ENCODE measurements at places on chromosomes 6 and 20.

DNA sequence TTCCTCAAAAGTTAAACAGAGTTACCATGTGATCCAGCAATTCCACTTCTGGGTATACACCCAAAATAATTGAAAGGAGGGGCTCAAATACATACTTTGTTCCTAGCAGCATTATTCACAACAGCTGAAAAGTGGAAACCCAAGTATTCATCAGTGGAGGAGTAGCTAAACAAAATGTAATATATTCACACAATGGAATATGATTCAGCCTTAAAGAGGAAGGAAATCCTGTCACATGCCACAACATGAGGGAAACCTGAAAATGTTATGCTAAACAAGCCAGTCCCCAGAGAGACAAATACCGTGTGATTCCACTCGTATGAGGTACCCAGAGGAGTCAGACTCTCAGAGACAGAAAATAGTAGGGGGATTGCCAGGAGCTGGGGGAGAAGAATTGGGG lies 44.5 kb downstream of the PXDC1 start:
- no peak for DNase-seq

DNA sequence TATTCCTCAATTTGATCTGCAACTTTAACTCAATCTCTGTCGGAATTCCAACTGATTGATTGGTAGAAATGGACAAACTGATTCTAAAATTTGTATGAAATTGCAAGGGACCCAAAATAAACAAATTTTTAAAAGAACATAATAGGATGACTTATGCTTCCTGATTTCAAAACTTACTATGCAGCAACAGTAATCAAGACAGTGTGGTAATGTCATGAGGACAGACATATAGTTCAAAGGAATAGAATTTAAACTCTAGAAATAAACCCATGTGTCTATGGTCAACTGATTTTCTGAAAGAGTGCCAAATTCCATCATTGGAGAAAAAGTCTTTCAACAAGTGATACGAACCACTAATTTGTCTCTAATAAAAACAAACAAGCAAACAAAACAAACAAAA lies 1320.1 kb upstream of the GJE1 start:
- DNase-seq: no peak

- no peak for DNase-seq
These were observed 148.5 kb downstream of the LY86 start for GRCh38 chr6:6736791-6737654.

- no peak for DNase-seq
These were observed 132.7 kb upstream of the TMEM170B start for GRCh38 chr6:11404838-11405237.

DNA sequence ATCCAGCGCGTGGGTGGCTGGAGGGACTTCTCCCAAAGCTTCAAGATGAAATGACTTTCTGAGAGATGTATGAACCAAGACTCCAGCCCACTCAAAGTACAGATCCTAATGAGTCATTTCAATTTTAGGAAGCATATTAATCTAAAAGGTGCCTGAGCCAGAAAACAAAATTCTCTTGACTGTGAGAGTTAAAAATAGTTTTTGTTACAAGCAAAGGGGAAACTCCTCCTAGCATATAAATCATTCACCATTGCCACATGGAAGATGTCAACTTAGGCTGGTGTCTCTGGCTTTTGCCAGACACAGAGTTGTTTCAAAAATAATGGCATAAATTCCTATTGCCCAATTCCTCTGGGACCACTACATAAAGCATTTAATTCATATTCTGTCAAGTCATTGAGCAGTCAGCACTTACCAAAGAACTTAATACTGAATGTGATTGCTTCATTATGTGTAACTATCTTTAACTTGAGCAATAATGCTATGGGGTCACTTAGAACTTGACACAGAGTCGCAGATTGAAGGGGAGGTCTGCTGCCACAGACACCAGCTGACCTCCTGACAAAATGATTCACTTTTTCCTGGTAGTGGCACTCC lies 280.6 kb downstream of the SLC35F1 start:
- no peak for DNase-seq

DNA sequence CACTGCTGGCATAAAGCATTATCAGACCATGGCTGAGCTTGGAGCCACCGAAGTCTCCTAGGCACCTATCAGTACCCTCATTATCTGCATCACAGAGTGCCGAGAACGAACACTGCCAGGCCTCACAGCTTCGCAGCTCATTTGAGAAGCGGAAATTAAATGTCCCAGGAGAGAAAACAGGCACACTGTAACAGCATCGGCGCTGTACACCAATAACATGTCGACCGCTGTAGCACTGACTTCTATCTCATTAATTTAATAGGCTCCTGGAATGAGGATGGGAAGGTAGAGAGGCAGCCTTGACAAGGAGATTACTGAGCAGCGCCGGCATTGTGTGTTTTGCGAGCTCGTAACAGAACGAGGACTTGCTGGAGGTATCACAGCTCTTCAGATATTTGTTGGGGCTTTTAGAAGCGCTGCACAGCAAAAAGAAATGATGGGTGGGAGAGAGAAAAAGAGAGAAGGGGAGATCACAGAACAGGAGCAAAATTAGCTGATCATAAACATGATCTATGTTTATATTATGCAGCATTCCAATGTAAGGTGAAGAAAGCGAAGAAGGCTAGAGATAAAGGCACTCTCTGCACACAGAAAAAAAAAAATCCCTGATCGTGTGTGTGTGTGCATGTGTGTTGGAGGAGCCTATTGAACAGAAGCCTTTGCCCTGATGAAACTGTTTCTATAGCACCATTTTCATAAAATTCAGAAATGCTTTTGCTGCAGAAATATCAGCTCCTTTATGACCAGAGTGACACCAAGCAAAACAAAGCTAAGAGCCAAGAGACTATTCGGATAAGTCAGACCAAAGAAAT lies 29.2 kb downstream of the ID4 start:
- DNase-seq: peak; percentile 80

DNA sequence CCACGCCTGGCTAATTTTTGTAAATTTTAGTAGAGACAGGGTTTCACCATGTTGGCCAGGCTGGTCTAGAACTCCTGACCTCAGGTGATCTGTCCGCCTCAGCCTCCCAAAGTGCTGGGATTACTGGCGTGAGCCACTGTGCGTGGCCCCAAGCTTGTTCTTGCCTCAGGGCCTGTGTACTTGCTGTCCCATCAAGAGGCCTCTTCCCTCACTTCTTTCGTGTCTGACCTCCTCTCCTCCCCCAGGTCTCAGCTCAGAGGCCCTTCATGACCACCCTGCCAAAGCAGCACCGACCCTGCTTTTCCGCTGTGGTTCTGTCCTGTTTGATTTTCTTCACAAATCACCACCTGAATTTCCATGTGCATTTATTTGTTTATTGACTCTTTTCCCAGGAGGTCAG lies 10.5 kb upstream of the UBE2V1 start:
- no peak for DNase-seq

- peak; percentile 51 for DNase-seq
These were observed 81.7 kb downstream of the COL9A1 start for GRCh38 chr6:70221025-70221714.

DNA sequence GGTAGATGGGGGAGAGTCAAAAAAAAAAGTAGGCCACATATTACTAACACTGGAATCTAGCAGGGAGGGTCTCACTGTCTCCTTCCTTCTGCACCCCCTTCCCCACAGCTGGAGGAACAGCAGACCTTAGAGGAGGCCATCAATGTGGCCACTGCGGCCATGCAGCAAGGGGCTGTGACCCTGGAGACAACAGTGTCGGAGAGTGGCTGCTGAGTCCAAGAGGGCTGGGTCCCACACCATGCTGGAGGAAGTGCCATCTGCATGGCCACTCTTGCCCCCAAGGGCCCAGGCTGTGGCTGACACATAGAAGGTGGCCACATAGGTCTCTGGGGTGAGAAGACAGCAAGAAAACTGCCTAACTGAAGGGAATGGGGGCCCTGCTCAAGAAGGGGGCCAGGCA lies 2.6 kb upstream of the DEF6 start:
- no peak for DNase-seq

GRCh38 chr6:169023161-169023874 lies 230.3 kb downstream of the THBS2 start:
- no peak for DNase-seq

GRCh38 chr20:44549123-44549522 lies 27.3 kb upstream of the SERINC3 start:
- no peak for DNase-seq

DNA sequence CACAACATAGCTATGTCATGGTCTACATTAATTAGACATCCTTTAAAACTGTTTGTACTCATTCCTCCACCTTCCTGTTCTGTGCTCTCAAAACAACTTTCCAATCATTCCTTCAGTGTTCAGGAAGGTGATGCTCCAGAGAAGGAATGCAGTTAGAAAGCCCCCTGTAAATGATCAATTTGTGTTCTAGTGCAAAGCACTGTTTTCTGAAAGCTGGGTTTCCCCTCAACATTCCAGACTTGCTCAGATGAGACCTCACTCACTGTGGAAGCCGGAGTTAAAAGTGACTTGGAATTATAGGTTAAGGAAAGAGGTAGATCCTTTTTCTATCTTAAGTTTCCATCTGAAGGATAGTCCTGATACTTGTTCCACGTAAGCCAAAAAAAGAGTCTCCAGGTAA lies 95.9 kb downstream of the BMP2 start:
- DNase-seq: no peak

- no peak for DNase-seq
These were observed 247.0 kb downstream of the RIMS1 start for GRCh38 chr6:72133324-72133723.

- no peak for DNase-seq
These were observed 252.4 kb upstream of the IRAK1BP1 start for GRCh38 chr6:78614961-78615360.

DNA sequence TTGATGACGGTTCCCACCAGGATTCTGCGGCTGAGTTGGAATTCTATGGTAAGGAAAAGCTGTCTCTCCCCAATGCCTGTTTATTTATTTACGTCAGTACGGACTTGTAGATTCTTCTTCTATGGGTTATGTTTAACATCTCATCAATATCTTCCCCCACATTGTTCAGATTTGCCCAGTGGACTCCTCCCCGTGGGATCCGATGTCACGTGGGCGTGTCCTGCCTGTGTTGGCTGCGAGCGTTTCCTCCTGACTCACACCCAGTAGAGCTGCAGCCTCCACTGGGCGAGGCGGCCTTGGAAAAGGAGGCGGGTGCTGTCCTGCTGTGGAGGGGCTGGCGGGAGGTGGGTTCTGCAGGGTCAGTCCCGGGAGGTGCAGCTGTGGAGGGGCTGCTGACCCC lies 46.8 kb upstream of the SLCO4A1 start:
- DNase-seq: peak; percentile 3

GRCh38 chr6:139520321-139520768 lies 145.9 kb upstream of the CITED2 start:
- DNase-seq: no peak

GRCh38 chr6:14310960-14311359 lies 193.4 kb downstream of the CD83 start:
- DNase-seq: no peak

- DNase-seq: no peak
These were observed 24.8 kb upstream of the FOXQ1 start for GRCh38 chr6:1287103-1287591.

- no peak for DNase-seq
These were observed 705.3 kb upstream of the FLRT3 start for GRCh38 chr20:15042723-15043122.

DNA sequence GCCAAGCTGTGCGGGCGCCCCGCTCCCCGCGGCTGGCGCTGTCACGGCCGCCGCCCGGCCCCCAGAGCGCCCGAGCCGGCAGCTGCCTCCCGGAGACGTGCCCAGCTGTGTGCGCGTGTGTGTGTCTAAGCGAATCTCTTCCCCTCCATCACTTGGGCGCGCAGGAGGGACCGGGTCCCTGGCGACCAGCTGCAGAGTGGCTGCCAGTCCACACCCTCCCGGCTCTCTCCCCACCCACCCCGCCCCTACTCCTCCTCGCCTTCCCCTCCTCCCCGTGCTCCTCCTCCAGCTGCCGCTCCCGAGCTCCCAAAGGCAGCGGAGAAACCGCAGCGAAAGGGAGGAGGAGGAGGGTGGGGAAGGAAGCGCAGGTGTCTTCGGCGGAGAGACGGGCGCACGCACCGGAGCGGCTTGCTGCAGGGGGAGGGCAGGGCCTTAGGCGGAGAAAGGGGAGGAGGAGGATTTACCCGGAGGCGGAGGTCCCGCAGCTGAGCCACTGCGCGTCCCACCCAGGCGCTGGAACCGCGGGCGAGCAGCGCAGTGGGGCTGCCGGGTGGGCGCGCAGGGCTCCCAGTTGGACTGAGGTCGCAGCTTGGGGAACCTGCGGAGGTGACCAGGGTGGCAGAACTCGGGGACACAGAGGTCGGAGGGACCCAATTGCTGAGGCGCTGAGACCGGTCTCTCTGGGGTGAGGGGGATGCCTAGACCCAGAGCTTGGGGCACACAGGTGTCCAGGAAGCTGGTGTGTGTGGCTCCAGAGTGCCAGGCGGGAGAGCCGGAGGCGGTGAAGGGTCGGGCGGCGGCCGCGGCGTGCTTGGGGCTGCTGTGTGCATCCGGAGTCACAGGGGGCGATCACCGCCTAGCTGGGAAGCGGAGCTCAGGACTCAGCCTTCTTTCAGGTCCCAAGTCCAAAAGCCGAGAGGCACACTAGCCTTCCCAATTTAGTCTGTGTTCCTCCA lies at the start of gene HS3ST5:
Gene HS3ST5 (minus strand): TSS at position 198 of the 956 bp plus-strand sequence. CDS start 280,178 bp downstream, outside the sequence.
- DNase-seq: peak; percentile 64

- DNase-seq: peak; percentile 47
These were observed 179.8 kb downstream of the TASP1 start for GRCh38 chr20:13458860-13459451.

GRCh38 chr20:15191082-15191723 lies 853.8 kb upstream of the FLRT3 start:
- DNase-seq: no peak

- DNase-seq: no peak
These were observed 13.2 kb upstream of the TBC1D32 start for GRCh38 chr6:121347484-121347883.

DNA sequence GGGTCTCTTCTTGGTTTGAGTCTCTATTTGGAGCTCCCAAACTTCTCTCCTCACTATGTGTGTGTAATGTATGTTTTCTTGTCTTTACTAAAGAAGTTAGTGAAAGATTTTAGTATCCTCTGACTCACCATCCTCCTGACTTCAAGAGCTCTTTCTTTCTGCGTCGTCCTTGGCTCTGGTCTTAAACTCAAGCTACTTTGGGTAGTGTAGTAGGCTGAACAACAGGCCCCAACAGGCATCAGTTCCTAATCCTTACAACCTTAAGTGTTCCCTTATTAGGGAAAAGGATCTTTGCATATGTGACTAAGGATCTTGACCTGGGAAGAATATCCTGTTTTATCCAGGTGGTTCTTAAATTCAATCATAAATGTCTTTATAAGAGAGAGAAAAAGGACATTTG lies 810.2 kb downstream of the MAFB start:
- DNase-seq: no peak

- no peak for DNase-seq
These were observed 11.5 kb downstream of the HLA-DPA1 start for GRCh38 chr6:33061987-33062386.

DNA sequence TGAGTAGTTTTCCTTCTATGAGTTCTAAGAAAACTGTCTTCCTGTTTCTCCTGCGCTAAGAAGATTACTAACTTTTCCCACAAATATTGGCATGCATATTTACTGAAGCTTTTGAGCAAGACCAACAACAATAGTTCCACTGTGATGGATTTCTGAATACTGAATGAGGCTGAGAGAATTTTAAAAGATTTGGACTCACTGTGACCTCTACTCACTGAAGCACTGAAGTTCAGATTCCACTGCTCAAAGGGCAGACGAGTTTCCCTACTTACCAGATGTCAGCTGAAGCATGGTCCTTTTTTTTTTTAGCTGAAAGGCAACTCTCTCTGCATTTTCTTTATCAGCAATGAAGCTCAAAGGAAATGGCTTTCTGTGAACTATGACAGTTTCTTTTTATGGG lies 718.5 kb downstream of the RFPL4B start:
- DNase-seq: no peak

GRCh38 chr6:170281331-170282292 lies 9.3 kb downstream of the DLL1 start:
- DNase-seq: no peak

Measured in NCI-H748 treated with DMSO at 0.1 percent for 48 hours (cell line).